ENCODE measurements at places on chromosomes 12 and 14.

- DNase-seq: no peak
Measured at GRCh38 chr12:4763549-4763948, 43.3 kb downstream of the GALNT8 start.

DNA sequence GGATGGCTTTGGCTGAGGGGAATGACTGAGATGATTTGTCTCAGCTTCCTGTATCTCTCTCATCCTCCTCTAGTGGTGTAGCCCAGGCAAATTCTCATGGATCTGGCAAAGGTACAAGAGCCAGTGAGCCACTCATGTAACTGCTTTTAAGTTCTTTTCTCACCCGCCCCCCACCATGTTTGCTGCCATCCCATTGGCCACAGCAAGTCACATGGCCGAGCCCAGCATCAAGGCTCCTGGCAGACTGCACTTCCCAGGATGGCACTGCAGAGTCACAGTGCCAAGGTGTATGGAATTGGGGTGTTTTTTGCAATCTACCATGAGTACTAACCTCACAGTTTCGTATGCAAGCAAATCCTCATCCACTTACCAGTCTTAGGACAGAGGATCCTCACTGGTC is 50.9 kb downstream of the CHST11 start:
- DNase-seq: no peak

- no peak for DNase-seq
Measured at GRCh38 chr12:68279227-68280054, 26.0 kb upstream of the IL22 start.

- no peak for DNase-seq
Measured at GRCh38 chr12:92438641-92439419, 264.0 kb upstream of the PLEKHG7 start.

DNA sequence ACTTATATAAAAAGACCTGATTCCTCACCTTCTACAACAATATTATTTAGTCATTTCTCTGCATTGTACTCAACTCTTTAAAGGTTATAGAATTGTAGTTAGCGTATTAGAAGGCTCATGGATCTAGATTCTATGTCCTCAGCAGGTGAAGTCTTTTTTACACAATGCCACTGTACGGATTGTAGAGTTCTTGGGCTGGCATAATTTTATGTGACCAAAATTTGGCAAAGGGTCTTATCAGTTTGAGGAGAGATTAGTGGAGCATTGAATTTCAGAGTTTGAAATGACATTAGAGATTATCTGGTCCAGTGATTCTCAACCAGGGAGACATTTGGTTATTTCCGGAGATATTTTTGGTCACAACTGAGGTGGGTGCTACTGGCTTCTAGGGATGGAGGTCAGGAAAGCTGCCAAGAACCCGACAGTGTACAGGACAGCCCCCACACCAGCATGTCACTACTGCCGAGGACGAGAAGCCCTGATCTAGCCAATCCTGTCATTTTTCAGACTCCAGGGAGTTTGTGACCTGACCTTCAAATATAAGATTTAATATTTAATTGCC is 63.9 kb downstream of the BICD1 start:
- no peak for DNase-seq
